ENCODE measurements at places on chromosomes 12 and 14.

DNA sequence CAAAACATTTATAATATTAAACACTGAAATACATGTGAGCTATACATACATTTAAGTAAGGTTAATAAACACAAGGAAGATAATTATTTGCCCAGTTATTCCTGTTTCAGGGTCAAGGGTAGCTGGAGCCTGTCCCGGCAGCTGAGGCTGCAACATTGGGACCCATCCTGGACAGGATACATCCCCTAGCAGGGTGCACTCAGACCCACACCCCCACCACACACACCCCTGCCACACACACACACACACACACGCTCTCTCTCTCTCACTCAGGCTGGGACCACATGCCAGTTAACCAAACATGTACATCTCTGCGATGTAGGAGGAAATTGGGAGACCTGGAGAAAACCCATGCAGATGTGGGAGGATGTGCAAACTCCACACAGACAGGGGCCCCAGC lies 112.6 kb upstream of the TMCC3 start:
- no peak for DNase-seq

- no peak for DNase-seq
Observed at GRCh38 chr12:105733579-105733978, 403.1 kb downstream of the C12orf75 start.

- DNase-seq: no peak
Observed at GRCh38 chr12:52871291-52872039, 22.7 kb upstream of the KRT78 start.

DNA sequence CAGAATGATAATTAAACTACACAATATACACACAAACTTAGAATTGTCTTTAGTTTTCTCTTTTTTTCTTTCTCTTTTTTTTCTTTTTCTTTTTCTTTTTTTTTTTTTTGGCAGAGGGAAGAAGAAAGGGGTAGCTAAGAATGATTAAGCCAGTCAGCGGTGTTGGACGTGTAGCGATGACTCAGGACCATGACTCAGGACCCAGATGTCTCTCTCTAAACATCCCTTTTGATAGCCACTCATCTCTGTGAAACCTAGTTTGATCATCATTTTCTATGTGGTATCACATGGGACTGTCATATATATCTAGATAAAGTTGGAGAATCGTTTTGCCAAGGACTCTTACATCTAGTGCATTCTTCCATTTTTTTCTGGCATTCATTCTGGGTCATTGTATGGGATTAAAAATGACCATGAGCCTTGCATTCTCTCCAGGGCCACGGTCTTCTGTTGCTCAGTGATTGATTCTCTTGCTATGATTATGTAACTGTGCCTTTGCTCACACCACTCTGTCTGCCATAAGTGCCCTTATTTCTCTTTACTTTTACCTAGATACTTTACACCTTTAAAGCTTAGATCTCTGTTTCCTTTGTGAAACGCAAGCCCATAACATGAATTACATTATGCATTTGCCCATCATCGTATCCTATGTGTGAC lies 26.6 kb upstream of the NRXN3 start:
- DNase-seq: no peak

DNA sequence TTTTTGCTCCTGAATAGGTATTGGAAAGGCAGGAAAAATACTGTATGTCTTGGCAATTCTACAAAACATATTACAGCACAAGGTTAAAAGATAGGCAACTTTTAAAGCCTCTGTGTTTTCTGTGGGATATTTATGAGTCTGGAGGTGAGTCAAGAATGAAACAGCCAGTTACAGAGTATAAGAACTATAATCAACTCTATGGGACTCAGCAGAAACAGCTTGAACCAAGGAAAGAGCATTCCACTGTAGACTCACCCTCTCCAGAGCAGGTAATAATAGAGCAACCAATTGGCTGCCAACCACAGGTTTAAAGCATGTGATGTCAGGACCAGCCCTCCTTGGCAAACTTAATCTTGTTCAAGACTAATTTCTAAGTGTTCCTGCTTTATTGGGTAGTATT lies 100.5 kb upstream of the MDM1 start:
- no peak for DNase-seq

DNA sequence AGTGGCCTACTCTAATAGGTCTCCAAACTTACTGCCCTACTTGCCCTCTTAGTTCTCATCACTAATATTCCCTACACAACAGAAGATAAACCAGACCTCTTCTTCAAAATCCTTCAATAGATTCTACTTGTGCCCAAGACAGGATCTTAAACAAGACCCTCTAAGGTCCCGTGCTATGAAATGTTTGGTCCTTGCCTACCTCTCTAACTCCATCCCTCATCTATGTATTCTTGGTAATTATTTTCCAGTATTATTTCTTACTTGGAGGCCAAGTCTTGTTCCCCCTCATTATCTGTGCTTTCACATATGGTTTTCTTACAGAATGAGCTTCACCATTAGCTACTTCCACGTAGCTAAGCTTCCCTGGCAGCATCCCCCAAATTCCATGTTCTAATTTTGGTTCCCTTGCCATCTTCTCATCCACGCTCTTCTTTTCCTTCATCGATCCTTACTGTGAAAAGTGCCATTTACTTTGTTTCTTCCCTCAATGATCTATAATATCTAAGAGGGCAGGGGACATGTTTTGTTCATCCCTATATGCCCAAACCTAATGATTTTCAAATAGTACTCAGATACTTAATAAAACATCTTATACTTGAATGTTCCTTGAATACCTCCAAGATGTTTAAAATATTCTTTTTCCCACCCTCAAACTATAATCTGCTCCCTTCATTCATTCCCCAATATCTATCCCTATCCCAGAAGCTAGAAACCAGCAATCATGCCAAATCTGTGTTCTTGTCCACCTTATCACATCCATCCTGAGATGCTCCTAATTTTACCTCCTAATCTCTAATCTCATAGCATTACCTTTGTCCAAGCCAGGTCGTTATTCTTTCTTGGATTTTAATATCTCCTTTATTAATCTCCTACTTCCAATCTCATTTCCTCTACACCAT lies 10.1 kb downstream of the HNRNPC start:
- DNase-seq: no peak

All from HL-60 (cell line).